Right atrium auricular region (tissue), 2 donors: ENCODE measurements at places on chromosomes 13 and 19.

DNA sequence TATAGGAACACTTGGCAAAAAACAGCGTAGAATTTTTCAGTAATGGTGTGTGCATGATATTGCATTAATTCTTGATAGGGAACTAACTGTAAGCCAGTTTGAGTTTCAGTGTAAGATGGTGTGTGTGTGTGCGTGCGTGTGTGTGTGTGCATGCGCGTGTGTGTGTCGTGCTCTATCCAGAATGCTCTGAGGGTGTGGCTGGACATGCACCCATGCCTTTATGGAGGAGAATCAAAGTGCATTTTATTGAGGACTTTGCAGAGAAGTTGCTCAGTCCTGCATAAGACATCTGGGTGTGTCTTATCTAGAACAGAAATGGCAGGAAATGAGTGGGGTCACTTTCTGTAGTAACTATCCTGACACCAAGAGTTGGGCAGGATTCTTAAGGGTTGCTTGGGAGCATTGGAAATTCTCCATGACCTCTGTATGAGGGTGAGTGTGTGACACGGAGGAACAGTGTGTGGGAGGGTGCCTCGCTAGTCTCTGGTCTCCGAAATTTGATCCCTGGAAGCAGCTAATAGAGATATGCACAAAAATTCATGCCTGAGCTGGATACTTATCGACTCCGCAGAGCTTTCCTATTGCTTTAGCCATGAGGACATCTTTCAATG, 252.2 kb downstream of the TSHZ3 start:
- DNase-seq: no peak
- H3K27ac ChIP-seq: no peak overlapping the region
- H3K4me1 ChIP-seq: no peaks in the 10 kb centered on the region
- no peaks in the 10 kb centered on the region for H3K36me3 ChIP-seq

GRCh38 chr13:78478183-78478582, 125.2 kb downstream of the POU4F1 start:
- no peak overlapping the region for H3K27ac ChIP-seq

- H3K4me3 ChIP-seq: no peak overlapping the region
- no peaks in the 10 kb centered on the region for H3K36me3 ChIP-seq
- H3K27ac ChIP-seq: peak overlapping the region; percentile 71
- H3K4me1 ChIP-seq: peaks cover 9% of the 10 kb centered on the region
- no peak for DNase-seq
Measured at GRCh38 chr19:46288896-46289588, 7.8 kb upstream of the HIF3A start.

DNA sequence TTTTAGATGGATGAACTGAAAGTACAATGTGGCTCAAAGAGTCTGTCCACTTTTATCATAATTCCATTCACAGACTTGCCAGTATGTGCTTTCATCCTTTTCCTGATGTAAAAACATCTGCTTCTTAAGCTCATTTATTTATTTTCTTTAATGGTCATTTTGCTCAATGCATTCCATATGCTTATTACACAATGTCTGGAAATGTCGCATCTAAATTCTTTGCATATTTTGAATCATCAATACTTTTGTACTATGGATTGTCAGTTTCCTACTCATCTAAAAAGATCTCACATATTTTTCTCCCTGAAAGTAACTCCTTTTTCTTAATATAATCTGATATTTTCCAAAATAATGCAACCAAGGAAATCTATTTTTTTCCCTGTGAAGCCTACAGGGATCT, 1315.8 kb downstream of the EFNB2 start:
- no peak overlapping the region for H3K27ac ChIP-seq
- H3K4me1 ChIP-seq: no peaks in the 10 kb centered on the region
- H3K4me3 ChIP-seq: no peak overlapping the region
- no peak for DNase-seq
- H3K27me3 ChIP-seq: no peaks in the 10 kb centered on the region

DNA sequence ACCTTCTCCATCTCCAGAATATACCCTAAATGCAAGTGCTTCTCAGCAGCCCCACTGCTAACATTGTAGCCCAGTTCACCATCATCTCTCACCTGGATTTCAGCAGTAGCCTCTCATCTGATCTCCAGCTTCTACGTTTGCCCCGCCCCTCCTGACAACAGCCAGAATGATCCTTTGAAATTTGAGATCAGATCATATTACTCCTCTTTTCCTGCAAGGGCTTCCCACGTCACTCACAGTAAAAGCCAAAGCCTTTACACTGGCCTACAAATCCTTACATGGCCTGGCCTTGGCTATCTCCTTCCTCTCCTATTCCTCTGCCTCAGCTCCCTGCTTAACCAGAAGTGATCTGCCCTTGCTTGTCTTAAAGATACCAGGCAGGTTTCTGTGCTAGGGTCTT, 94.3 kb upstream of the NBEA start:
- no peaks in the 10 kb centered on the region for H3K27me3 ChIP-seq
- no peaks in the 10 kb centered on the region for H3K36me3 ChIP-seq
- H3K4me1 ChIP-seq: no peaks in the 10 kb centered on the region
- no peak for DNase-seq
- no peak overlapping the region for H3K27ac ChIP-seq

DNA sequence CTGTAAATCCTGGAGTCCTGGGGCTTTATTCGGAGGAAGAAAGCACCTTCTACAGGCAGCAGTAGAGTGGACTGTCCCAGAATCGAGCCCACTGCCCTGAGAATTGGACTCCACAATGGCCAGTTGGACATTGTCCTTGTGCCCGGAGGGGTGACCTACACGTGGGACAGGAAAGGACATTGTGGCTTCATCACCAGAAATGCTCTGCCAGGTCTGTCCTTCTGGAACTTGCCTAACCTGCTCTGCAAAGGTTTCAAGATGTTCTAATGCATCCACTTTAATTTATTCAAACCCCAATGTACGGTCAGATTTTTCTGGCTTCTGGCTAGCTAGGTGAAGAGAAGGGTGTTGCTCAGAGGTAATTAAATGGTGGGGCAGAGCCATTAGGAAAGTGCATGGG, 32.4 kb upstream of the SPATA13 start:
- H3K36me3 ChIP-seq: no peaks in the 10 kb centered on the region
- H3K27me3 ChIP-seq: no peaks in the 10 kb centered on the region
- no peak overlapping the region for H3K27ac ChIP-seq
- no peak for DNase-seq

DNA sequence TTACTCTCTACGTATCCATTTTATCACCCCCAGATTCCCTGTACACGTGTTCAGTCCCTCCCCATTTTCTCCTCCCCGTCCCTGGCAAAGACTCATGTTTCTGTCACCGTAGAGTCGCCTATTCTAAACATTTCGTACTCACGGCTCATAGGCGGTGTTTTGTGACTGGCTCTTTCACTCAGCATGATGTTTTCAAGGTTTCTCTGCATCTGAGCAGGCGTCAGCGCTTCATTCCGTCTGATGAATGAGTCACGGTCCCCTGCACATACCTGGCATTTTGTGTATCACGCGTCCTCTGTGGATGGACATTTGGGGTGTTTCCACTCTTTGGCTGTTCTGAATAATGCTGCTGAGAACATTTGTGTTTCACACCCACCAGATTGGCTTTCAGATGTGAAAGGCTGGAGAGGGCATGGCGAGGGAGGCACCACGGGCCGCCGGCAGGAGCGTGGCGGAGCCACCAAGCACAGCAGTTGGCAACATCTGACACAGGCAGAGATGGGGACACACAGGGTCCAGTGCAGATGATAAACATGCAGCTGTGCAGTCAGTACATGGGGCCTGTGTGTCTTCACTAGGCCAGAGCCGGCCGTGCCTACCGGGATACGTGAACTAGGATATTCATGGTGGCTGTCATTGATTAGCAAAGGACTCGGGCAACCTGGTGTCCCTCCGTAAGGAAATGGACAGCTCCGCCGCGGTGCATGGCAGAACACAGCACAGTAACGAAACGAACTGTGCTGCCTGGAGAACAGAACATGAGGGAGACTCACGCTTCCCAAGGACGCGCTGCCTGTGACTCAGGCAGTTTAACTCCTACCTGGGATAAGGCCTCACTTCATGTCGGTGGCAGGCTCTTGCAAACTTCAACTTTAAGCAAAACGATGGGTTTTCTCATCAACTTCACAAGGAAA, 117.2 kb downstream of the ATP11A start:
- H3K4me1 ChIP-seq: no peaks in the 10 kb centered on the region
- H3K27ac ChIP-seq: no peak overlapping the region
- peak; percentile 23 for DNase-seq
- no peak overlapping the region for H3K4me3 ChIP-seq
- no peaks in the 10 kb centered on the region for H3K27me3 ChIP-seq

GRCh38 chr13:55937180-55937579, 1203.5 kb upstream of the PRR20A start:
- H3K4me1 ChIP-seq: no peaks in the 10 kb centered on the region
- H3K4me3 ChIP-seq: no peak overlapping the region
- no peaks in the 10 kb centered on the region for H3K36me3 ChIP-seq
- H3K27ac ChIP-seq: no peak overlapping the region

GRCh38 chr19:15115762-15116615, 8.8 kb downstream of the SYDE1 start:
- H3K27me3 ChIP-seq: no peaks in the 10 kb centered on the region
- H3K36me3 ChIP-seq: peaks cover 99% of the 10 kb centered on the region
- no peak for DNase-seq
- peak overlapping the region; percentile 47 for H3K27ac ChIP-seq

DNA sequence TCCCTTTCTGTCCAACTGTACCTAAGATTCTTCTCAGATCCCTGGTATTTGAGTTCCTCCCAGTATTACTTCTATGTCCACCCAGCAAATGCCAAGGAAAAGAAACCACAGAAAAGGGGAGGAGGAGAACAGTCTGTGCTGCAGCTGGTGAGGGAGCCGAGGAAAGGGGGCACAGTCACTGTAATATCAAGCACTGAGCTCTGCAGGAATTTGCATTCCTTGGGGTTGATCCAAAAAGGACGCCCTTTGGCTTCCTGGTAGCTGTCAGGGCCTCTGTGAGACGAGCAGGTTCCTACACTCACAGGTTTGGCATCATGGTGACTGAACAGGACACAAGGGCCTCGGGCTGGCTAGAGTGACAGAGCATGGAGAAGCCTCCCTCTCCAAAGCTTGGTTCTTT, 273.4 kb downstream of the NHLRC3 start:
- H3K27ac ChIP-seq: no peak overlapping the region
- H3K4me1 ChIP-seq: no peaks in the 10 kb centered on the region
- no peaks in the 10 kb centered on the region for H3K27me3 ChIP-seq
- no peaks in the 10 kb centered on the region for H3K36me3 ChIP-seq

GRCh38 chr19:17530586-17530985, 19.1 kb downstream of the PGLS start:
- no peaks in the 10 kb centered on the region for H3K36me3 ChIP-seq
- no peak overlapping the region for H3K4me3 ChIP-seq
- no peaks in the 10 kb centered on the region for H3K27me3 ChIP-seq
- no peak for DNase-seq

DNA sequence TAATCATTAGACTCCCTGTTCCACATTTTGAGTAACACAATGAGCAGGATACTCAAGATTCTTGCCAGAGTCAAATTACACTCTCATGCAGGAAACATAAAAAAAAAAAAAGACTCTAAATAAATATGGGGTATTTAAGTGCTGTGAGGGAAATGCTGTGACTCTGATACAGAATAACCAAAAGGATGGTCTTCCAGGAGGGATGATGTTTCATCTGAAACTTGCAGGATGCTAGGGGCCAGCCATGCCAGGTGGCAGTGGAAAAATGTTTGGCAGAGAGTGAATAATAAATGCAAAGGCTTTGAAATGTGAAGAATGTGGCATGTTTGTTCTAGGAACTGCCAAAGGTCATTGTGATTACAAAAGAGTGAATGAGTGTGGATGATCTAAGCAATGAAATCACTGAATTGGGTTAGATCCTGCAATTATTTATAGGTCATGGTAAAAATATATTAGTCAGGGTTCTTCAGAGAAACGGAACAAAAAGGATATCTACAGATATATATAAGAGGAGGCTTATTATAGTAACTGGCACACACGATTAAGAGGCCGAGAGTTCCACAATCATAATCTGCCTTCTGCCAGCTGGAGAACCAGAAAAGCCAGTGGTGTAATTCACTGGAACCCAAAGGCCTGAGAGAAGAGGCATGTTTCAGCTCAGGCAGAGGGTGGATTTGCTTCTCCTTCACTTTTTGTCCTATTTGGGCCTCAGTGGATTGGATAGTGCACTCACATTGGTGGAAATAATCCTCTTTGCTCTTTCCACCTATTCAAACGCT, 1832.8 kb upstream of the MIR17HG start:
- H3K27me3 ChIP-seq: no peaks in the 10 kb centered on the region
- peaks cover 8% of the 10 kb centered on the region for H3K4me1 ChIP-seq
- no peaks in the 10 kb centered on the region for H3K36me3 ChIP-seq
- no peak overlapping the region for H3K4me3 ChIP-seq

DNA sequence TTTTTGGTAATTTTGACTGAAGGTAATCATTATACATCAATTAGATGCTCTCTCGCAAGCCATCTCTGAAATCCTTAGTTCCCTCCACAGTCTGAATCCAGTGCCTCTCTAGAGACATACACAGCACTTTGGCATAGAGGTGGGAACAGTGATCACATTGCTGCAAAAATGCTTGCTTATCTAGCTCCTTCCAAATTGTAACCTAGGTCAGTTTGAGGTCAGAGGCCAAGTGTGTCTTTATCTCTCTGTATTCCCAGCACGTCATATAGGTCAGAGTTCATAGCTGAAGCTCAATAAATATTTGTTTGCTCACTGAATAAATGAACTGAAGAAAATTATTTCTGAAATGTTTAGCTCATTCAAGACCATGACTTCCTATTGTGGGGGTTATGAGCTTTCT, 462.5 kb downstream of the DIAPH3 start:
- no peaks in the 10 kb centered on the region for H3K27me3 ChIP-seq
- no peaks in the 10 kb centered on the region for H3K4me1 ChIP-seq
- no peak overlapping the region for H3K4me3 ChIP-seq
- no peak overlapping the region for H3K27ac ChIP-seq
- no peak for DNase-seq
